Karpas-422 (cell line): ENCODE measurements at places on chromosomes 6 and 20.

DNA sequence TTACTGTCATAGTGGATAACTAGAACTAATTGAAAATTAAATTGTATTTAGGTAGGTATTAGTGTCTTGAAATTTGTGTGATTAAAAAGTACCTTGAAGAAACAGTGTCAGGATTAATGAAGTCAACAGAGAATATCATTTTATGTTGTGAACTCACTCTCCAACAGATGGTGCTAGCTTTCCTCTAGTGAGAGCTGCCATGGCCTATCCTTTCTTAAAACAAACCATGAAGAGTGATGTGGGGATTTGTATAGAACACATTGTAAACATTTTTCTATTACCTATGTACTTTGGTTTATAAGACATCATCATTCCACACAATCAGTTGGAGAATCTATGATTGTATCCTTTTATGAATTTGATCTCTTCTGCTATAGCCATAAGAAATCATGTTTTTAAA is 4.8 kb upstream of the SRSF12 start:
- peak; percentile 60 for DNase-seq

- no peak for DNase-seq
Observed at GRCh38 chr20:63212792-63213191, 3.1 kb downstream of the YTHDF1 start.

DNA sequence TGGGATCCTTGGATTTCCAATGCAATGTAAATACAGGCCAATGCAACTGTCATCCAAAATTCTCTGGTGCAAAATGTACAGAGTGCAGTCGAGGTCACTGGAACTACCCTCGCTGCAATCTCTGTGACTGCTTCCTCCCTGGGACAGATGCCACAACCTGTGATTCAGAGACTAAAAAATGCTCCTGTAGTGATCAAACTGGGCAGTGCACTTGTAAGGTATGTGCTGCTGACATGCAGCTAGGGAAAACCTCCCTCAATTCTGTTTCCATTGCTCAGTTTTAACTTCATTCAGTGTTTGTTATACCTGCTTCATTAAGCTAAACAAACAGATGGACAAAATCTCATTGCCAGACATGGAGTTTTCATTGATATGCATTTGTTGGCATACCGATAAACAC is 397.1 kb downstream of the ARHGAP18 start:
- no peak for DNase-seq

DNA sequence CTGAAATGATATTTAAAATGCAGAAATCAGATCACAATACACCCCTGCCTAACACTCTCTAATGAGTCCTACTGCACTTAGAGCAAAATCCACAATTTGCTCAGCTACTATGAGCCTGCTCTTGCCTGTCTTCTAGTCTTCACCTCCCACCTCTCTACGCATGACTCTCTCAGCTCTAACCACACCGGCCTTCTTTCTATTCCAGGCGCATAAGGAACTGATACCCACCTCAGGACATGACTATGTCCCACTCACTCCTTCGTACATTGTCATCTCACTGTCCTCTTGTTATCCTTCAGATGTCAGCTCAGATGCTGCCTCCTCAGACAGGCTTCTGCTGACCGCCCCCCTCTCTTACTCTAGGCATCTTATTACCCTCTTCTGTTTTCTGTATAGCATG is 201.0 kb upstream of the FLRT3 start:
- no peak for DNase-seq

DNA sequence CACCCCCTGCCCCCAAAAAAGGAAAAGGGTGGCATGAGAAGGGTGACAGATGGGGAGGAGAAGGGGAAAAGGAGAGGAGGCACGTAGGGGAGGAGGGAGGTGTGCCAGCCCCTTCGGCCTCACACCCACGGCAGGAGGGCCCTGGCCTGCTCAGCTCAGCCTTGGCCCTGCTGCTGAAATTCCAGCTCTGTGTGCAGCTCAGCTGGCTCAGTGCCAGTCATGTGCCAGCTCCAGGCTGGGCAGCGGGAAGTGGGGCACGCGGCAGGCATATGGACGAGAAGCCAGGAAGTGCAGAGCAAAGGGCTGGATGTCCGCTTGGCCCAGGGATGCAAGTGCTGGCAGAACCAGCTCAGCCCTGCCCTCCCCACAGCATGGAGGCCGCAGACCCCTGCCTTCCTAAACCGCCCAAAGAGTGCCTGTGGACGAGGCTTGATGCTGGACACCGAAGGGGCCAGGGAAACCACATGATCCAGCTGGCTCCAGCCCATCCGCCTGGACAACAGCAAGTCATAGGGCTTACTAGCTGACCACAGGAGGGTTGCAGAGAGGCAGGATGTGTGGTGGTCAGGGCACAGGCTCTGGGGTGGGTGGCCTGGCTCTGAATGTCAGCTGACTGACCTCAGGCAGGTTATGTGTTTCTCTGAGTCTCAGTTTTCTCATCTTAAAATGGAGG is 60.2 kb downstream of the NOL4L start:
- no peak for DNase-seq

- DNase-seq: no peak
Observed at GRCh38 chr20:32052778-32053362, 828 bp downstream of the HCK start.

GRCh38 chr6:68635706-68636513 is 828 bp downstream of the ADGRB3 start:
- DNase-seq: no peak

- no peak for DNase-seq
Observed at GRCh38 chr20:11734431-11734830, 183.3 kb upstream of the BTBD3 start.

- no peak for DNase-seq
Observed at GRCh38 chr20:40610730-40611129, 78.3 kb downstream of the MAFB start.

- no peak for DNase-seq
Observed at GRCh38 chr6:49919261-49919660, 44.7 kb downstream of the DEFB114 start.

DNA sequence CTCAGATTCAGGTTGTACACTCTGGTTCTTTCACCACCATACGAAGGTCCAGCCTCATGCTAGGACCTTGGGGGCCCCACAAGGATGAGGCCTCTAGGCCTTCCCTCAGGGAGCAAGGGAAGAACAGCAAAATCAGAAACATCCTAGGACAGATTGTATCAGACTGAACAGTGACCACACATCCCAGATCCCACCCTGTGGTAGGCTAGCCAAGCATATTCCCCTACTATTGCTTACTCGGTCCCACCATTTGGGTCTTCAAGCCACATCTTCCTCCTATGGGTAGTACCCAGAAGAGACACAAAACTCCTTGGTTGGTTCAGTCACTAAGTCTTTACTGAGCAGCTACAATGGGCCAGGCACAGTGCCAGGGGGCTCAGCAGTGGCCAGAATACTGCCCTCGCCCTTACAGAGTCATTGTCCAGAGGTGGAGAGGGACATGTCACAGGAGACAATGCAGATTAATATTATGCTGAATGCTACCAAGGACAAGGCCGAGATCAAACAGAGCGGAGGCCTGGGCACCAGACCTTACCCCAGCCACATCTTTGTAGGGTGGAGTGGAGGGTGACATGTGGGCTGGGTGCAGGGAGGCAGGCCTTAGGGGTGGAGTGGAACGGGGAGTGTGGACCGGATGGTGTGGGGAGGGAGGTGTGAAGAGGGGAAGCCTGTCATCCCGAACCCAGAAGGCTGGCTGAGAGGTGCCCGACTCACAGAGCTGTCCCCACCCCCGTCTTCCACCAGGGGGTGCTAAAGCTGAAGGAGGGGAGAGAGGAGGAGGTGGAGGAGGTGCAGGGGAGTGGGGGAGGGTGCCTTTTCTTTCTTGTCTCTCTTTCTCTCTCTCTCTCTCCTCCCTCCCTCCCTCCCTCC is 6.8 kb upstream of the MAPK13 start:
- DNase-seq: peak; percentile 94

- no peak for DNase-seq
Observed at GRCh38 chr6:38033442-38033982, 214.0 kb downstream of the ZFAND3 start.

DNA sequence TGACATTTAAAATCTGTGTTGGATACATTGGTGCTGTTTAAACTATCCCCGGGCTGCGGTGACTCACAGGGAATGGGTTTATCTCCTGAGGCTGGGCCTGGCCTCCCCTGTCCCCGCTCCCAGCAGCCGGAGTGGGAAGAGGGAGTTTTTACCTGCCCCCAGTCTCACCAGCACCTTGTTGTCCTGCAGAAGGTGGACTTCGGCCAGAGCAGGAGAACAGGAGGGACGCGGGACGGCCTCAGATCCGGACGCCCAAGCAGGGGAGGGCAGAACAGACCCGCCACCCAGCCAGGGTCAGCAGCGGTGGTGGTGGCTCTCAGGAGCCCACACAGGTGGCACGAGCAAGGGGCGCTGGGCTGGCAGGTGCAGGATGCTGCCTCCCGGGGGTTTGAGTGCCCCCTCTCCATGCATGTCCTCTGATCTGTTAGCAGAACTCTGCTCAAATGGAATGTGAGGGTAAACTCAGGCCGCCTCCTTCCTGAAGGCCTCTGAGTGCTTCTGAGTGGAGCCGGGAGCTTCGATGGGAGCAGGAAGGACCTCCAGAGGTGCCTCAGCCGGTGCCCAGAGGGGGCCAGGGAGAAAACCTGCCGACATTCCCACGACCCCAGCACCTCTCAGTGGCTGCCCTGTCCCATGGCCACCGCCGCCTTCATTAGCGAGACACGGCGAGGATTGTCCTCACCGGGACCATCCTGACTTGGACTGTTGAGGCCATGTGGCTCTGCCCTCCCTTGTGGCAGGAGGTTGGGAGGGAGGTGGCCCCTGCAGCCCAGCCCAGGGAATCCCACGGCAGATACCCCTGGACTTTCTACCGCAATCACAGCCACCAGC is 43.4 kb upstream of the MRGBP start:
- no peak for DNase-seq
